Peyer's patch (tissue), 4 donors: ENCODE measurements at places on chromosomes 3 and 15. TPM values are rescaled to one million over a fixed set of nuclear protein-coding genes. Genes with fewer than 3 reads are reported as not detected.

- H3K27me3 ChIP-seq = no peaks in the 10 kb centered on the region
- no peak for DNase-seq
- H3K4me3 ChIP-seq = no peak overlapping the region
Observed at GRCh38 chr3:129727707-129728106, 121.2 kb upstream of the PLXND1 start.

Gene MYO5C
- 29.1 TPM for total RNA-seq

GRCh38 chr3:99751649-99752048 lies 66.0 kb upstream of the CMSS1 start:
- H3K27me3 ChIP-seq = no peaks in the 10 kb centered on the region
- H3K36me3 ChIP-seq = no peaks in the 10 kb centered on the region
- no peak for DNase-seq
- H3K4me3 ChIP-seq = no peak overlapping the region
- no peak overlapping the region for H3K27ac ChIP-seq

DNA sequence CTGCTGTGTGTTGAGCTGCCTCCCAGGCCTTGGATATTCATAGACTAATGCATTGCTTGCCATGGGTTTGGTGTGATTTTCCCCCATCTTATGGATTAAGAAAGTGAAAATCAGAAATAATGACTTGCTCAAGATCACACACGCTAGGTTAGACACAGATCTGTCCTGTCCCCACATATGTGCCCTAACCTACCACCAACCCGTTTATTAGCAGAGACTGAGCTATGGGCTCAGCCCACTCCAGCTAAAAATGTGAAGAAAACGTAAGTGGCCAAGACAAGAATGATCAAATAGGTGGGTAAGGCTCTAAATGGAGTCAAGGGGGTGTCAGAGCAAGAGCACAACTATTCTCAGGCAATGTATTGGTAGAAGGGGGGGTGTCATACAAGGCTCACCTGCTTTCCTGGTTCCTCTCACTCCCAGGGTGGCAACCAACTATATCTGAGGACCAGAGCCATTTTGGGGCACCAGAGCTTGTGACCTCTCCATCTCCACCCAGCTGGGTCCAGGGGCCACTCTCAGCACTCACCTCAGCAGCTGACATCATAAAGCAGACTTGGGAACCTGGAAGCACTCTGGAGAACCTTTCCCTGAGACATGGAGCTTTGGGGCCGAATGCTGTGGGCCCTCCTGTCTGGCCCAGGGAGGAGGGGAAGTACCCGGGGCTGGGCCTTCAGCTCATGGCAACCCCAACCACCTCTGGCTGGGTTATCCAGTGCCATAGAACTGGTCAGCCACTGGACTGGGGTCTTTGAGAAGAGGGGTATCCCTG lies 1.4 kb downstream of the HEMK1 start:
- no peak for DNase-seq
- peaks cover 30% of the 10 kb centered on the region for H3K4me1 ChIP-seq
- peak overlapping the region; percentile 22 for H3K27ac ChIP-seq
- H3K4me3 ChIP-seq = no peak overlapping the region
- H3K27me3 ChIP-seq = no peaks in the 10 kb centered on the region
- no peaks in the 10 kb centered on the region for H3K36me3 ChIP-seq

Gene ITPKA
- 95.1 TPM for total RNA-seq

Gene GOLGA6A
- not detected for total RNA-seq

GRCh38 chr3:140347151-140347550 lies 330.7 kb upstream of the TRIM42 start:
- no peak for DNase-seq
- H3K4me3 ChIP-seq = no peak overlapping the region
- H3K4me1 ChIP-seq = no peaks in the 10 kb centered on the region

Gene MASP1
- total RNA-seq = 2.0 TPM

Gene DUOXA2
- not detected for total RNA-seq

Gene SLC9C1
- 1.7 TPM for total RNA-seq

- H3K4me3 ChIP-seq = no peak overlapping the region
- H3K36me3 ChIP-seq = no peaks in the 10 kb centered on the region
- DNase-seq = peak; percentile 43
- no peak overlapping the region for H3K27ac ChIP-seq
Observed at GRCh38 chr15:75363786-75364185, 4.6 kb downstream of the MAN2C1 start.

DNA sequence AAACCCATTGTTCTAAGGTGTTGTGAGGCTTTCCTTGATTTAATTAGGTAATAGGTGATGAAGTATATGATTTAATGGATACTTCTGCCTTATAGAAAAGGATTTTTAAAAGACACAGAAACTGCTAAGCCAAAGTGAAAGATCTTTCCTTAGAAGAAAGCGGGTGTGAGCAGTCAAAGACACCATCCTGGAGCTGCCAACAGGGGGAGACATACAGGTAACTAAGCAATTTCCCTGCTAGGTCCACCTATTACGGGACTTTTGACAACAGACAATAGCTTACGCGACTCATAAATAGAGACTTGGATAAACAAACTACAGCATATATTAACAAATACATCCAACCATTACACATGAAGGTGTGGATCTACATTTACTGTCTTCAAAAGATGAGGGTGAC lies 669.5 kb downstream of the SQOR start:
- H3K27ac ChIP-seq = no peak overlapping the region
- H3K27me3 ChIP-seq = no peaks in the 10 kb centered on the region
- H3K4me1 ChIP-seq = no peaks in the 10 kb centered on the region
- no peaks in the 10 kb centered on the region for H3K36me3 ChIP-seq
- H3K4me3 ChIP-seq = no peak overlapping the region
- no peak for DNase-seq

Gene NR2E3
- not detected for total RNA-seq

DNA sequence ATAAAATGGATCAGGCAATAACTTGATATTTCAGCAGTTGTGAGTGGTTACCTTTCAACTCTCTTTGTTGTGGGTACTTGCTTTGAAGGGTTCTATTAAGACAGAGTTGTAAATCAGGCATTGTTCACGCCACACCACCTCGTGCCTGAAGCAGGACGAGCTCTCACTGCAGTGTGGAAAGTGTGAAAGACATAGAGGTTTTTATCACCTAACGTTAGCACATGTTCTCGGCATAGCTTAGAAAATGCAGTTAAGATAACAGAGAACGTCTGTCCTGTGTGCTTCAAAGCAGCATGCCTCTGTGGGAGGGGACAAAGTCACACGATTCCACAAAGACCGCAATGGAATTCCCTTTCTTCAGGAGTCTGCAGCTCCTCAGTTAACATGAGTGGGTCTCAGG lies 7.8 kb downstream of the ADAMTS17 start:
- no peak overlapping the region for H3K27ac ChIP-seq
- H3K4me1 ChIP-seq = no peaks in the 10 kb centered on the region
- no peak overlapping the region for H3K4me3 ChIP-seq

DNA sequence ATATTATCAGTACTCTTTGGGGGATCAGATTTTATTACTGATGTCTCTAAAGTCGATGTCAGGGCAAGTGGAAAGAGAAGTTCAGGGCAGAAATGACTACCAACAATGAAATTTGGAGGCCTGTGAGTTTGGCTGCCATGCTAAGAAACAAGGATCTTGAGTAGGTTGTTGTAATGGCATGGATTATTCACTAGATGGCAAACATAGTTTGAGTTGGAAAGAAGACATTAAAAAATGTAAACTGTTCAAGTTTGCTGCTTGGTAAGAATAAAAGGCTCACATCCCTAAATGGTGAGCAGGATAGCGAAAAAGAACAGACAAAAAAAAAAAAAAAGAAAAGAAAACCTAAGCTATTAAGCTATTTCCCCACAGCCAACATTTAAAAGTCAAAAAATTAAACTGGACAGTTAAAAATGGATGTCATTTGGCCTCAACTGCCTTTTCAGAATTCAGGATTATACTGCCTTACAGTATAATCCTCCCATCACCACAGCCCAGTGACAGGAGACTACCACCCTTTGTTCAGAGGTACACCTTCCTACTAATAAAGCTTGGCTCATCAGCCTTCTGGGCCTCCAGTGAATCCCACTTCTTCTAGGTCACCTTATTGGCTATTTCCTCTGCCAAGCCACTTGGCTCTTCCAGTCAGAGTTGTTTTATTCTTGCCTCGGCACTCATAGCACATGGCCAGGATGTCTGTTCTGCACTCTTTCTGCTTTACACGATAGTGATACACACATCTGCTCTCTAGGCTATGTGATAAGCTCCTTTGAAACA lies 163.7 kb downstream of the PLD1 start:
- H3K27ac ChIP-seq = peak overlapping the region; percentile 1
- H3K4me1 ChIP-seq = no peaks in the 10 kb centered on the region

- no peaks in the 10 kb centered on the region for H3K27me3 ChIP-seq
- H3K36me3 ChIP-seq = no peaks in the 10 kb centered on the region
- no peak for DNase-seq
- H3K27ac ChIP-seq = no peak overlapping the region
Observed at GRCh38 chr3:189404024-189404423, 227.2 kb upstream of the TP63 start.

Gene EFHB
- 0.40 TPM for total RNA-seq

DNA sequence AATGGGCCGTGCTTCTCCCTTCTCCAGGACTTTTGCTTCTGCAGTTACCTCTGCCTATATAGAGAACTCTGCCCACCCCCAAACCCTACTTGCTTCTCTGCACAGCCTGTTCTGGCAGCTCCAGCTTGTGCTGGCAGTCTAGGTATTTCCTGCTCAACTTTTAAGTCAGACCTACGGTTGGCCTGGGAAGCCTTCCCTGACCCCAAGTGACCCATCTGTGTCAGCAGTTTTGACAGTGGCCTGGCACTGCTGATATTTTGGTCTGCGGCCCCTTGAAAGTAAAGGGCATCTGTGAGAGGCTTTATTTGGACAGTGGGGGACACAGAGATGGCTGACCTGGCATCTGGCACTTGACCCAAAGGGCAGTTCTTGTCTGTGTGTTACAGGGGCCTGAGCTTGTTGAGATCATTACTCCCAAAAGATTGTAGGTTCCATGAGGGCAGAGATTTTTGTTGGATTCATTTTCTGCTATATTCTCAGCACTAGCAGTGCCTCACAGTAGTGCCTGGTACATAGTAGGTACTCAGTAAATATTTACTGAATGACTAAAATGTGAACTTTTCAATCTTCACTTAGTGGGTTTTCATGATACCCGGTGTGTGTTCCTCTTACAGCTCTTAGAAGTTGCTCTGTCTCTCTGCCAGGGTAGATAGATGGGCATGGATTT lies 55.2 kb upstream of the TRAK1 start:
- H3K4me3 ChIP-seq = no peak overlapping the region
- peaks cover 3% of the 10 kb centered on the region for H3K4me1 ChIP-seq
- H3K36me3 ChIP-seq = no peaks in the 10 kb centered on the region
- peak overlapping the region; percentile 76 for H3K27ac ChIP-seq
- H3K27me3 ChIP-seq = no peaks in the 10 kb centered on the region
- DNase-seq = no peak

DNA sequence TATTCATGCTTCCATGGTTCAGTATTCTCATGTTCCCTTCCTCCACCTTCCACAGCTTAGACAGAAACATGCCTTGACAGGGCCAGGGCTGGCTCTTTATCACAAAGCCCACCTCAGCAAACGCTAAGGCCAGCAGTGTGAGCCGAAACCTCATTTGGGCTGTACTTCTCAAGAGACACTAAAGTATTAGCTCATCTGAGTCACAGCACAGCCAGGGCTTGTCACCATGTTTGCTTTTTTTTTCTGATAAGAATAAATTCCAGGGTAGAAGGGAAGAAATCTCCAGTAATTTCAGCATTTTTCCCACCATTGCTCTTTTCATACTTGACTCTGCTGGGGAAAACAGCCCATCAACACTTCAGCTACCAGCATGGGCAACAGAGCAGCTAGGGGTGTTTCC lies 95.4 kb downstream of the MYLK start:
- H3K27ac ChIP-seq = no peak overlapping the region
- H3K4me3 ChIP-seq = no peak overlapping the region
- no peaks in the 10 kb centered on the region for H3K36me3 ChIP-seq

Gene PPP1R14D
- total RNA-seq = 197 TPM

DNA sequence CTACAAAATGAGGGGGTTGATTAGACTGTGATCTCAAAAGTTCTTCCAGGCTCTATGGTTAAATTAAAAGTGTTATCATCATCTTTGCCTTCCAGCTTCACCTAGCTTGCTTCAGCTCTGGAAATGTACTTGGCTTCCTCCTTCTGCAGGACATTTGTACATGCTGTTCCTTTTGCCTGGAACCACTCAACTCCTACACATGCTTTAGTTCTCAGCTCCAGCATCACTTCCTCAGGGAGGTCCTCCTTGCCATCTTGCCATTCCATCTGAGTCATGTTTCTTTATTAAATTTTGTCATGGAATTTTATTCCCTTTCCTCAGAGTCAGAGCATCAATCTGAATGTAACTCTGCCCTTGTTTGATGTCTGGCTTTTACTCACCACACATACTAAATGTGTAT lies 158.6 kb upstream of the FEZF2 start:
- no peaks in the 10 kb centered on the region for H3K27me3 ChIP-seq
- H3K36me3 ChIP-seq = no peaks in the 10 kb centered on the region
- no peaks in the 10 kb centered on the region for H3K4me1 ChIP-seq
- H3K4me3 ChIP-seq = no peak overlapping the region

Gene ROBO2
- total RNA-seq = 1.8 TPM

Gene NLGN1
- total RNA-seq = 0.18 TPM

Gene SIDT1
- total RNA-seq = 78.4 TPM

DNA sequence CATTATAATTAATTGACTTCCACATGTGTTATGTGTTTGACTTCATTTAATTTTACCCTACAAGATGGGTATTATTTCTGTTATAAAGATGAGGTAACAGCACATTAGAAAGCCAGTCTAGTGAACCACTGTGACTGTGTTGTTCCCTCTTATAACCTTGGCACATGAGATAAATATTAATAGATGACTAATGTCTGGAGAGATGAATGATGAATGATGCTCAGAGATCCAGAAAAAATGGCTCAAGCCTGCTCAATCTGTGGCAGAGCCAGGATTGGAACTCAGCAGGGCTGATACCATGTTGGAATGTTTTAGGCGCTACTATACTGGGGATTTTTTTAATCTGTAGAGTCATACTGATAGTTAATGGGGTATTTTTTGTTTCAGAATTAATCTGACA lies 118.8 kb upstream of the PTX3 start:
- H3K4me3 ChIP-seq = no peak overlapping the region
- H3K4me1 ChIP-seq = no peaks in the 10 kb centered on the region
- H3K27ac ChIP-seq = no peak overlapping the region
- no peaks in the 10 kb centered on the region for H3K27me3 ChIP-seq
- DNase-seq = no peak

- H3K27me3 ChIP-seq = no peaks in the 10 kb centered on the region
- H3K27ac ChIP-seq = peak overlapping the region; percentile 42
- H3K4me1 ChIP-seq = peaks cover 12% of the 10 kb centered on the region
- no peak for DNase-seq
- H3K36me3 ChIP-seq = no peaks in the 10 kb centered on the region
Observed at GRCh38 chr3:155149494-155149893, 69.4 kb downstream of the MME start.

Gene CCRL2
- 16.0 TPM for total RNA-seq

- no peak overlapping the region for H3K4me3 ChIP-seq
- H3K27me3 ChIP-seq = no peaks in the 10 kb centered on the region
- H3K27ac ChIP-seq = no peak overlapping the region
- DNase-seq = no peak
Observed at GRCh38 chr15:68389936-68390817, 41.8 kb downstream of the ITGA11 start.

Gene FAM81A
- total RNA-seq = not detected

GRCh38 chr15:53397041-53397616 lies 362.3 kb downstream of the WDR72 start:
- no peaks in the 10 kb centered on the region for H3K27me3 ChIP-seq
- DNase-seq = no peak
- no peaks in the 10 kb centered on the region for H3K4me1 ChIP-seq
- H3K36me3 ChIP-seq = no peaks in the 10 kb centered on the region
- no peak overlapping the region for H3K27ac ChIP-seq
